ENCODE measurements at places on chromosomes 16 and 17. TPM values are rescaled to one million over a fixed set of nuclear protein-coding genes. Genes with fewer than 3 reads are reported as not detected.

- DNase-seq: no peak
Measured at GRCh38 chr16:50717091-50717490, 23.7 kb downstream of the NOD2 start.

DNA sequence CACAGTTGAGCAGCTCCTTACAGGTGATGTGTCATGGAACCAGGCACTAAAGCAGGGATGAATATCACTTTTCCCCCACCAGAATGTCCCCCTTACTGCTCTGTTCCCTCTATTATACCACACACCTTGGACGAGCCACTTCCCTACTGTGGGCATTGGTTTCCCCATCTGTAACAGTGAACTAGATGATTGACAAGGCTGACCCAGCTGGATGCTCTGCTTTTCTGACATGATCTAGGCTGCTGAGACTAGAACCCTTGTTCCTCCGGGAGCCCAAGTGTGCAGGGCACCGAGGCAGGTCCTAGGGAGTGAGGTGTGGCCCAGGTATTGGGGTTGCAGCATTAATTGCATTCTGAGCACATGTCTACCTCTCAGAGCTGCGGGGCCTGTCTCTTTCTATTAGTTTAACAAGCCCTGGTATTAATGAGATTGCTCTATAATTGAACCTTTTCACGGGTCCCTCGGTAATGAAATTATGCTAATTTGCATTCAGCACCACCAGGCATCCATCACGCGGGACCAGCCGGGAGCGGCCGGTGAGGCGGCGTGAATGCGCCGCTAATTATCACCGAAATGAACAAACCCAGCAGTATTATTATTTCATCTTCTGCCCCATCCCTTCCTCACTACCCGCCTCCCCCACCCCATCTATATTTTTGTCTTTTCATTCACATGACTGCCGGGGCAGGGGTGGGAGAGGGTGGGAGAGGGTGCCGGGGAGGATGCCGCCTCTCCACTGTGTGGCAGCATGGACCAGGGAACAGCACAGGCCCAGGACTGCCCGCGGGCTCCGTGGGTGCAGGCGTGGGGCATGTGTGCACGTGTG lies 121.1 kb downstream of the CYLD start:
- DNase-seq: no peak

DNA sequence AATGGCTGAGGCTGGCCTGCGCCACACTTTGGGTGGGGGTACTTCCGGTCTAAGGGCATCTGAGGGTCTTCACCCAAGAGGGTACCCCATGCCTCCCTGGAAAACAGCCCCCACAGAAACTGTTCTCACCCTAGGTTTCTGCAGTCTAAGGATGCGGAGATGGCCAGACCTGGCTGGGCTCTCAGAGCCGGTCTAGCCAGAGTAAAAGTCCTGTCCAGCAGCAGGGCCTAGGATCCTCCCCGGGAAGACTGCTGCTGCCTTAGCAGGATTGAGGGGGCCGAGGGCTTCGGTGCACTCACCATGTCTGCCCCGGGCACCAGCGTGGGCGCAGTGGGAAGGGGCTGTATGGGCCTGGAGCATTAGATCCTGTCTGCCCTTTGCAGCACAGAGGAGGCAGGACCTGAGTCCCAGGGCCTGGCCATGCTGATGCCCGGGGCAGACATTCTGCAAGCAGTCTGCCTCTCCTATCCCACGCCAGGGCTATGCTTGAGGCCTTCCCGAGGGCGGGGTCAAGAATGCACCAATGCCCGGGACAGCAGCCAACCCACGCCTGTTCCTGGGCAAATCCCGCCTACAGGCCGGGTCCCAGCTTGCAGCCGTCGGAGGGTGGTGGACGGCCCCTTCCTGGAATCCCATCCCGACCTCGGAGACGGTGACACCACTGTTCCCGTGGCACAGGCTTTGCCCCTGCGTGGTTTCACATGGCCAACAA lies 54.7 kb downstream of the CBFA2T3 start:
- peak; percentile 95 for DNase-seq

- DNase-seq: no peak
Measured at GRCh38 chr16:4813251-4814003, 11.0 kb upstream of the ROGDI start.

- DNase-seq: no peak
Measured at GRCh38 chr17:19799796-19800195, 51.7 kb upstream of the ALDH3A1 start.

- DNase-seq: no peak
Measured at GRCh38 chr17:7137171-7137943, 22.7 kb upstream of the ASGR2 start.

- DNase-seq: no peak
Measured at GRCh38 chr17:4449736-4450135, 16.0 kb downstream of the SPNS3 start.

DNA sequence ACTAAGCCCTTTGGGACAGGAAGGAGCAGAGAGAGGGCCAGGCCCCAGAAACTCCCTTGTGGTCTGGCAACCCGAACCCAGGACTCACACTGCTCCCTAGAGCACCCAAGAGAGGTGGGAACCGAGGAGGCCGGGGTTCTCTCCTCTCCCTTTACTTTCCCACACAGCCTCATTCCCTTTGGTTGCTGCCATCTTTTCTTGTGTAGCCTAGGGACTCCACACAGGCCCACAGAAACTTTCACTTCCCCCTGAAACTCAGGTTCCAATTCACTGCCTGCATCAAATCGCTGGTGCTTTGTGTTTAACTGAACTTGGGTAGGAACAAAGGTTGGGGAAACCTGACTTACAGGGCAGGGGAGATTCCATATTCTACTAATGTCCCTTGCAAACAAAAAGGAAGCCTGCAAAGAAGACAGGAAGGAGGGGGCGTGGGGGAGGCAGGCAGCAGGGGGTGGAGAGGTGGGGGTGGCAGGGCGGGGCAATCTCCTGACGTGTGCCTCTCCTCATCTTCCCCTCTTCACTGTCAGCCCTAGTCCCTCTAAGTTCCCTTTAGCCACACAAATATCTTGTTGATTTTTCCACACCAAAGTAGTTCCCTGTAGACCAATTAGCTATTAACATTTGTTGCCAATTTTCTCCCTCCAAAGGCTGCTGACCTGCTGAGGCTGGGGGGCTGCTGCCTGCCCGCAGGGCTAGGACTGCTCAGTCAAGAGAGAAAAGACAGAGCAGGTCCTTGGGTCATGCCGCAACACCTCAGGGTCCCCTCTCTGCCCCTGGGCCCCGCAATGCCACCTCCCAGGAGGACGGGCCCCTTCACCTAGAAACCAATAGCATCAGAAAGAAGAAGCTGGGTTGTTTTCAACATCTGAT lies 8.0 kb downstream of the ST3GAL2 start:
- DNase-seq: no peak

GRCh38 chr17:62919388-62919787 lies 46.6 kb upstream of the TANC2 start:
- no peak for DNase-seq

GRCh38 chr16:85989863-85990643 lies 91.1 kb downstream of the IRF8 start:
- DNase-seq: no peak

DNA sequence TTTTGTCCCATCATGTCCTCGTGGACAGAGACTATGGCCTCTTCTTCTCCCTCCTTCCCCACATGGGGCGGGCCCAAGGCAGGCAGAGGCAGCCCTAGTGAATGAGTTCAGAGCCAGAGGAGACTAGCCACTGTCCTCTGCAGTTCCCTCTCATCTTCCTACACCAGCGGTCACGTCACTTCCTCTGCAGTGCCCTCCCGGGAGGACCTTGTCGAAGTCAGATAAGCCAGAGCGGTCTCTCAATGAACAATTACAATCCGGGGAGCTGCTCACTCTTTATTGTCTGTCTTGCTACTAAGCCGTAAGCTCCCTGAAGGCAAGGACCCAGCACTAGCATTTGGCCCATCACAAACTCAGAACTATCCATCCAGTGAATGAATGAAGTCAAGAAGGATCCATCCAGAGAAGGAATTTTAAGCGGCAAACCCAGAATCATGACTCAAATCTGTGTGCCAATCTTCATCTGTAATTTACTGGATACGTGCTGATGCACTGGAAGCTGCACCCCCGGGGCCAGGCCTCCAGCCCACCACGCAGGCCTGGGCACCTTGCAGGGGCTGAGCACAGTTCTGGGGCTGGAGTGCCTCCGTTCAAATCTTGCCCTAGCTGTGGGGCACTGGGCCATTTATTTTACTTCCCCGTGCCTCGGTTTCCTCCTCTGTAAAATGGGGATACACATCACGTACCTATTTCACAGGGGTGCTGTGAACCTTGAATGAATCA lies 18.1 kb downstream of the ZNF423 start:
- DNase-seq: no peak

DNA sequence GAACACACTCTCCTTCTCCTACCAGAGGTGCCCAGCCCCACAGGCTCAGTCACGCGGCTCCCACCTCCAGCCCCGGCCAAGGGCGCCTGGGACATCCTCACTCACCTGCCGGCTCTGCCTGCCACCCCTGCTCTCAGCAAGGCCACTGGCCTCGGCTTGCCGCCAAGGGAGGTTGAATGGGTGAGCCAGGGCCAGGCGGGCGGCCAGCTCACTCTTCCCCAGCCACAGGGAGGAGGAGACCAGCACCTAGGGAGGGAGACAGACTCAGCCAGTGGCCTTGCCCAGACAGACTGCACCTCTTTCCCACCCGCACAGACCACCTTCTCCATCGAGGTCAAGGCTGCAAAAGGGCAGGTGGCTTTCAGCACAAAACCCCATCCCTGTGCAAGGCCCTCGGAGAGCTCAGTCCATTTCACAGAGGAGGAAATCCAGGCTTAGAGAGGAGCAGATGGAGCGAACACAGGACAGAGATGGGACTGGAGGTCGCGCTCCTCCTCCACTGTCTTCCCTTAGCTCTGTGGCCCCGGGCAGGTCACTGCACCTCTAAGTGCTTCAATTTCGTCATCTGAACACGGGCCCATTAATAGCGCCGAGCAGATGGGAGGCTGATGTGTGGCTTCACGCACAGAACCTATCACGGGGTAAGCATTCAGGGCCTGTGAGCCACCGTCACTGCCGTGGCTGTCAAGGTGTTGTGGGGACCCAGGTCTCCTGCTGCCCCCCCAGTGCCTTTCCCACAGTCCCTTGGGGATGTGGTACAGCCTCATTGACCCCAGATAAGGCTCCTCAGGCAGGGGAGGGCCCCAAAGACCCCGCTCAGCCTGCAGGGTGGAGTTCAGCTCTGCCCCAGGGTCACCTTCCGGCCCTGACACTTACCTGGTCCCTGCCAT lies 56.1 kb downstream of the RMI2 start:
- DNase-seq: no peak

DNA sequence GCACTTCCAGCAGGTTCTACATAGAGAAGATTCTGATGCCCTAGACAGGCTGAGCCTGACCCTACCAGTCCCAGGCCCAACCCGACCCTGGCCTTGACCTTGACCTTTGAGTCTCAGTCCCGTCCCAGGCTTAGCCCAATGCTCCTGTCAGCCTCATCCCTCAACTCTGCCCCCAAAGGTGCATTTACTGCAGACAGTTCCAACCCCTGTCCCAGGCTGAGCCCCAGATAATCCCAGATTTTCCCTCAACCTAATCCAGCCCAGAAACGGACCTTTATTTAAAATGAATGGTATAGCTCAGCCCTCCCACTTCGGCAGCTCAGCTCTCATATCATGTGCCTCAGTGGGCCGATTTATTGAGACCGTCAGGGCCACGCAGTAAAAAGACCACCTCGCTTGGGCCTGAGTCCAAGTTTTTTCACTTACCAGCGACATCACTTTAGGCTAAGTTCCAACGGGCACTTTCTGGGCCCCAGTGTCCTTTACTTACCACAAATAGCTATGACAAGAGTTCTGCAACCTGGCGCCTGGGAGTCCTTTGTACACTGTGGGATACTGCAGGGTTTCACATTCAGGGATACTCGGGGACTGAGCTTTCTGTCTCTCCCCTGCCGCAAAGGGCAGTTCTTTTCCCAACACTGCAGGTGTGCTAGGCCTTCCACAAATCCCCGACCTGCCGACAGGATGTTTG lies 89.5 kb downstream of the WSCD1 start:
- peak; percentile 72 for DNase-seq

- DNase-seq: no peak
Measured at GRCh38 chr16:53884748-53885147, 180.8 kb downstream of the FTO start.

DNA sequence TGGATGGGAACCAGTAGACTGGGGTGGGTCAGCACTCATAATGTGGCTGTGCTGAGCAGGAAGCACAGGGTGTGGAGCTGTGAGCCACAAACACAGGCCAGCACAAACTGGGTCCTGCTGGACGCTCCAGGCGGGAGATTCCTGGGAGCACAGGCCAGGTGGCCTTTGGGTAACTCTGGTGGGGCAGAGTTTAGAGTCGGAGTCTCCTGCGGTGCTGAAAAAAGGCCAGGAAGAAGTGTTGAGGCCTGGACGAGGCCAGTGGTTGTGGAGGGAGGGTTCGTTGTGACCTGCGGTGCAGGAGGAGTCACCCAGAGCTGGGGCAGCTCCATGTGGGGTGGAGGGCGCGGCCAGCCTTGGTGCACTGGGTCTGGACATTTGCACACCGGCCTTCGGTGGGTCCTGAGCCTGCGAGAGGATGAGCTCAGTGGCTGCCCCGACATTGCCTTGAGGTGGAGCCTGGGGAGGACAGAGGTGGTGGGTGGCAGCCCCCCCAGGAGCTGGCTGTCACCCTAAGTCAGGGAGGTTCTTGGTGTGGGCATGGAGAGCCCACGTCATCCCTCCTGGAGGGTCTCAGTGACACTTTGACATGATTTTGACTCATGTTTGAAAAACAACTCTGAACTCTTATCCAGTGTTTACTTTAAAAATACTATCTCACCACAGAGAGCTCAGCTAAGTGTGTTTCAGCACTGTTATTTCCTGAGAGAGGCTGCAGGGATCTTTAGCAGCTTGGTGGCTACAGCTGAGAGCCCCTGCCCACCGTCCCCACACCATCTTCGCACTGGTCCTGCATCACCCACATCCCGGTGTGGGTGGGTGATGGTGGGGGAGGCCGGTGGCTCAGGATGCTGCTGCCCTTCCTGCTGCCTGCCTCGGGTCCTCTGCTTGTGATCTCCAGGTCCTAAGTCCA lies 98.7 kb downstream of the NPIPB11 start:
- DNase-seq: peak; percentile 68

DNA sequence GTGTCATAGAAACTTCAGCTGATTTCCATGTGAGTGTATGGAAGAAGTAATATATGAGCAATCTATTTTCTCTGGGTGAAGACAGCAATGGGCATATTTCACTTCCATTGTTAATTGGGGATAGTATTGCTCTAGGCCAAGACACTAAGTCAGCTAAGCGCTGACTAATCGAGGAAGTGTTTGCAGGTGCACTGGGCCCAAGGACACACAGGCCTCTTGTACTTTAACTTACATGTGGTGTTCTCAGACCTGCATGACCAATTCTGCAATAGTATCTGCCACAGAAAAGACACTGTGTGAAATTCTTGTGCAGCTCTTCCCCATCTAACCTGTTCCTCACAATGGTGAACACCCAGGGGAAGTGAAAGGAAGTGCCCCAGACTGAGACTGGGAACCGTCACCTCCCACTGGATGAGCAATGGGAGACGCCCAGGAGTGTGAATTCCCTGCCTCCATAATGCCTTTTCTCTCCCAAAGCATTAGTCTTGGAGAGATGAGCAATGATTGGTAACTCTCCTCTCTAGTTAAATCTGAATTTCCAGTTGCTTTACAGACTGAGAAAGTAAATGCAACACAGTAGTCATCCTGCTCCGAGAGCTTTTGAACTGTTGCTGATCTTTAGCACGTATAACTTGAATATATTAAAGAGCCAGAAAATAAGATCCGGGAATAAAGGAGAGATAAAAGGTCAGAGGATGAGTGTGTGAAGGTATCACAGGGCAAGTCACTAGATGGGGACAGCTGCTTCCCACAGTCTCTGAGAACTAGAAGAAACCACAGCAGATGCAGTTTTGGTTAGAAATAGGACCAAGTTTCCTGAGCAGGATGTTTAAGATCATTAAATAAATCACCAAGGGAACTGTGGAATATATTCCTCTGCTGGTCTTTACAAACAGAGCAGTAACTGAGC lies 82.6 kb downstream of the CDK5R1 start:
- DNase-seq: no peak

The MFAP4 gene
- 30.9 TPM for total RNA-seq

The AKAP10 gene
- total RNA-seq: 25.9 TPM

The ABCA10 gene
- 8.9 TPM for total RNA-seq

The HSD17B1 gene
- 6.6 TPM for total RNA-seq

The HOXB13 gene
- total RNA-seq: 0.08 TPM
